Activated gamma-delta T cell treated with anti-CD3 and anti-CD28 coated beads, Interleukin-2, amount 50 U/mL, for 16 hours (primary cell): ENCODE measurements at places on chromosomes 16 and 17.

DNA sequence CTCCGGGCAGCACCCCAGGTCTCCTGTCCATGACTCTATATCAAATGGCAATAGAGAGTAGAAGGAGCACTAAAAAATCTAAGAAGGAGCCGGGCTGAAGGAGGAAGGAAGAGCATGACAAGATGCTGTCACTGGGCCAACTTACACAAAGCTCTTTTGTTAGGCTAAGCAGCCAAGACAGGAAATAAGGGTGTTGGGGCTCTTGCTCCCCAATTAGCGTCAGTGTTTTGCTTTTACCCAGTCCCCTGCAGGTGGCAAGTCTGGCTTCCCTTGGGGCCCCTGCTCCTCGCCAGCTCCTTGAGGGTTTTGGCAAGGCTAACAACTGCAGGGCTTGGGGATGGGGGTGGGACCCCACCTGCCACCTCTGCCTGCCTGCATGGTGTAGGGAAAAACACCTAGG, 120.5 kb downstream of the CCT6B start:
- no peak for DNase-seq

DNA sequence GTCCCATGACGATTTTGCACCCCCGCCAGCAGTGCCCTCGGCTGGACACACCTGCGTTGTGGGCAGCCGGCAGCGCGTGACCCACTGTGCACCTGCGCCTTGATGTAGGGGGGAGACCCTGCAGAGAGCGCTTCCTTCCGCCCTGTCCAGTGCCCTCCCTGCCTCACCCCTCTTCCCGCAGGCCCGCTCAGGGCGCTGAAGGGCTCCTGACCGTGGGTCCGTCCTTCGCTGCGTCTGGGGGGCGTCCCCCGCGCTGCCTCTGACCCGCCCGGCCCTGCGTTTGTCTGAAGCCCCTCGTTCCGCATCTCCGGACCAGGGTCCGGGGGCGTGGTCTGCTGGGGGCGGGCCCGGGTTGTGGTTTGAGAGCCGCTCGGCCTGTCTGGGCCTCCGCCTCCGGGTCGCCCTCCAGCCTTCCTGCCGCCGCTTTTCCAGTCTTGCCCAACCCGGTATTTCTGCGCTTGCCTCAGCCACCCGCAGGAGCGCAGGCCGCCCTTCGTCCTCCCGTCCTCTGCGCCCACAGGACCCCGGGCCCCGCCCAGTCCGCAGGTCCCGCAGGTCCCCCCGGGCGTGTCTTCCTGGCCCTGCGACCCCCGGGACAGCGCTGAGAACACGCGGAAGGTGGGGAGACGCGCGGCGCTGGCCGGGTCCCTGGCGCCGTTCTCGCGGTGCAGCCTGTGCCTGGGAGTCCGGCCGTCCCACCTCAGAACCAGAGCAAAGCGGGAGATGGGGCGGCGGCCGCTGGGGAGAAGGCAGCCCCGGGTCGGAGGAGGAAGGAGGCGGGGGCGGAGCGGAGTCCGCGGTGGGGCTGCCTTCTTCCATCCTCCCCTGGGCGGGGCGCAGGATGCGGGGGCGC, 4.0 kb upstream of the IL17C start:
- DNase-seq, result peak; percentile 46

- DNase-seq, result no peak
Measured at GRCh38 chr16:52434224-52434623, 112.7 kb downstream of the TOX3 start.

DNA sequence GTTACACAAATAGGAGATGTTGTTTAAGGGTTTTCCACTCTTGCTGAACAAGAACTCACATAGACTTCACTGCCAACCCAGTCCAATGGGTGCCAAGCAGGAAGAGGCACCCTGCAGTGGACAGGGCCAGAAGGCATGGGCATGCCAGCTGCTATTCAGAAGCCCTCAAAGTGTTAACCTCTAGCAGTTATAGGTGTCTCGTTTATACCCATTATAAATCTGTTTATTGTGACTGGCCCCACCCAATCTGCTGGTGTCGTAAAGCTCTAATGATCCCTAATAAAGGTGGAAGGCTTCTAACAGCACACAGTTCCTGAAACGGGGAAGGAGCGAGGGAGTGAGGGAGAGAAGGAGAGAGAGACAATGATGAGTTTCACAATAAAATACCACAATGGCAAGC, 23.9 kb downstream of the HNF1B start:
- no peak for DNase-seq

GRCh38 chr17:21289902-21290571, 5.5 kb downstream of the MAP2K3 start:
- DNase-seq, result no peak

- DNase-seq, result no peak
Measured at GRCh38 chr16:17476414-17477259, 5.9 kb upstream of the XYLT1 start.

GRCh38 chr16:66287926-66288325, 78.6 kb upstream of the CDH5 start:
- DNase-seq, result no peak

- peak; percentile 23 for DNase-seq
Measured at GRCh38 chr16:69311533-69312387, 610 bp downstream of the VPS4A start.

DNA sequence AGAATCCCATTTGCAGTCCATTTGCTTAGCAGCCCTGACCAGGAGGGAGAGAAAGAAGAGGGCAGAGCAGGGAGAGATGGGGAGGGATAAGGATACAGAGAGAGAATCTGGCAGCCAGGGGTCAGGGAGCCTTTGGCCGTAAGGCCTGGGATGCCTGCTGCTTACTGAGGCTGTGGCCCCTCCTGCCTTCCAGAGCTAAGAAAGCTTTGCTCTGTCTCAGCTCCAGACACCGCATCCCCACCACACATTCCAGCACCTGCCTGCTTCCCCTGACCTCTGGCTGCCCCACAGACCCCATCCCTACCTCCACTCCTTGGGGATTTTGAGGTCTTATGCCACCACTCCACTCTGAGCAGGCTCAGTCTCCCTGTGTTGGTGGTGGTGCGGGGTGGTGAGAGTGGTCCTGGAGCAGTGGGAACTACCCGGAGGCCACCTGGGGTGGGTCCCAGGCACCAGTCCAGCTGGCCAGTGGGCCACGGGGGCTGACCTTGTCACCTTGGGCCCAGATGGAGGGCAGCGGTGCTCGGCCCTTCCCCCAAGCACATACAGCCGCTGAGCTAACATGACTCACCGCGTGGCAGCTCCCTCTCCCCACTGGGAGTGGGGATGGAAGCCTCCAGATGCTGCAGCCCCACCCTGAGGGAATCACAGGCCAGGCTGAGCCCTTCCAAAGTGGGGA, 58.3 kb downstream of the RAI1 start:
- no peak for DNase-seq

DNA sequence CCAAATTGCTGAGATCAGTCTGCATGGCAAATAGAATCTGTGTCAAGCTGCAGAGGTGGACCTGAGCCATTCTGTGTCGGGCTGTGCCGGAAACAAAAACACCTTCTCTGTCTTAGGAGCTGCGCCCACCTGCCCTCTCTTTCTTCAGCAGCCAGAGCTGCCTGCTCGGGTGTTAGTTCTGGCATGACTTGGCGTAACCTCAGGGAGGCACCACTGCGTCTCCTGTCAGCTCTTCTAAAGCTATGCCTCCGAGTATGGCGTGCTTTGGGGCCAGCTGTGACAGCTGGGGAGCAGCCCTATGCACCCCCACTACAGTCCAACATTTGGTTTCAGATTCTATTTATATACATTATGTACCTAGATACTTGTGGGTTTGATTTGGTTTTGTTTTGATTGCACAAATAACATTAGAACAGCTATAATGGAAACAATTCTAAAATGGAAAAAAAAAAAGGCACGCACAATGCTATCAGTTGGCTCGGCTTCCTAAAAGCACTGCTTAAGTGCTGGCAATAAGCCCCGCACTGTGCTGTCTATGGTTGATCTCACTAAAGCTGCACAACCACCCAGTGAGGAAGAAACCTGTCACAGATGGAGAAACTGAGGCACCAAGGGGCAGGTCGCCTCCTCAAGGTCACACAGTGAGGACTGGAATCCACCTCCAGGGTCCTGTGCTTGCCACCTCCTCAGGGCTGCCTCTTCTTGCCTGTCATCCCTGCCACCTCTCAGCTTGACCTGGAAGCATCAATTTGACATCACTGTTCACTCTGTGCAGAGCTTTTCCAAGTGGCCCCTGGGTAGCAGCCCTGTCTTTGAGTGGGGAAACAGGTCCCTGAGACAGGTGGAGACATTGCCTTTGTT, 18.7 kb upstream of the ADGRG1 start:
- DNase-seq, result peak; percentile 60

GRCh38 chr16:86819533-86819892, 241.2 kb downstream of the FOXL1 start:
- no peak for DNase-seq

GRCh38 chr17:8955021-8955959, 10.2 kb downstream of the PIK3R5 start:
- DNase-seq, result no peak

DNA sequence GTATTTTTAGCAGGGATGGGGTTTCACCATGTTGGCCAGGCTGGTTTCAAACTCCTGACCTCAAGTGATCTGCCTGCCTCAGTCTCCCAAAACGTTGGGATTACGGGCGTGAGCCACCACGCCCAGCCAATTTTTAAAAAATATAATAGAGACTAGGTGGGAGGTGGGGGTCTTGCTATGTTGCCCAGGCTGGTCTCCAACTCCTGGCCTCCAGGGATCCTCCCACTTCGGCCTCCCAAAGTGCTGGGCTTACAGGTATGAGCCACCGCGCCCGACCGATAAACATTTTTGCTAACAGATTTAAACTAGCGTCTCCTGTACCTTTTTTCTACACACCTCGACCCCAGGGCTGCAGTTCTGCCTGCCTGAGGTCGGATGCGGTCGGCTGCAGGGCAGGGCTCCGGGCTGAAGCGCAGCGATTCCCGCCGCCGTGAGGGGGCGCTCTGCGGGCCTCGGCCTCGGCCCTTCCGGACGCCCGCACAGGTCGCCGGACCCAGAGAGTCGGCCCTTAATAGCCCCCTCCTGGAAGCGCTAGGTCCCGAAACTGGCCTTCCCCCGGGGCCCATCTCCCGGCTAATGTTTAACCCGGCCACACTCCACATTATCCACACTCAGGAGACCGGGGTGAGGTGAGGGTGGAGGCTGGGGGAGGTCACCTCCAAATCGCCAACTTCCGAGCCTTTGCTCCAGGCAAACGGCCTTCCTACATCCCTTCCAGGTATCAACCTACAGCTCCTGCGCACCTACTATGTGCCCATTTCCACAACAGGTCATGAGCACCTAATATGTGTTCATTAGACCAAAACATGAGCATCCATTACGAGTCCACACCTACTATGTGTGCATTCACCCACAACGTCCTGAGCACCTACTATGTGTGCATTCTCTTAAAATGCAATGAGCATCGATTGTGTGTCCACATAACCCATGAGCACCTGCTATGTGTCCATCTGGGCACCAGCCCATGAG, 2.0 kb upstream of the GLIS2 start:
- no peak for DNase-seq

GRCh38 chr17:48825446-48826381, 5.1 kb upstream of the CALCOCO2 start:
- DNase-seq, result no peak

DNA sequence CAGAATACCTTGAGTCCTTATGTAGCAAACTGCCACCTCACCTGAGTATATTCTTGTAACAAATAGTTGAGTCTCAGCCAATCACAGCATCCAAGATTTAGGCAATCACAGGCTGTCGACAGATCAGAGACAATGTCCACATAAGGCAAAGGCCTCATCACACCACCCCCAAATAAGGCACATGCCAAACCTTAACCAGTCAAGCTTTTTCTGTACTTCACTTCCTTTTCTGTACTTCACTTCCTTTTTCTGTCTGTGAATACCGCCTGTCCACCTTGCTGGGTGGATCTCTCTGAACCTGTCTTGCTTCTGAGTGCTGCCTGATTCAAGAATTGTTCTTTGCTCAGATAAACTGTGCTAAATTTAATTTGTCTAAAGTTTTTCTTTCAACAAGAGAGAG, 210.4 kb upstream of the N4BP1 start:
- no peak for DNase-seq

DNA sequence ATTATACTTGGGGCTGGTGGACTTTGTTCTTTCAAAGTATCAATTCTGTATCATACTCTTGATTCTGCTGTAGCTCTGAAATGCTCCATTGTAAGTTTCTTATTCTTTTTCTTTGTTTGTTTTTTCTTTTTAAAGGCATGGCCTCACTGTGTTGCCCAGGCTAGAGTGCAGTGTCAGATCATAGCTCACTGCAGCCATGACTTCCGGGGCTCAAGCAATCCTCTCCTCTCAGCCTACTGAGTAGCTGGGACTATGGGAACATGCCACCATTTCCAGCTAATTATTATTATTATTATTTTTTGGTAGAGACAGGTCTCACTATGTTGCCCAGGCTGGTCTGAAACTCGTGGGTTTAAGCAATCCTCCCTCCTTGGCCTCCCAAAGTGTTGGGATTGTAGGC, 38.9 kb upstream of the METTL9 start:
- no peak for DNase-seq

GRCh38 chr17:32277284-32277683, 11.7 kb downstream of the RHBDL3 start:
- DNase-seq, result no peak

DNA sequence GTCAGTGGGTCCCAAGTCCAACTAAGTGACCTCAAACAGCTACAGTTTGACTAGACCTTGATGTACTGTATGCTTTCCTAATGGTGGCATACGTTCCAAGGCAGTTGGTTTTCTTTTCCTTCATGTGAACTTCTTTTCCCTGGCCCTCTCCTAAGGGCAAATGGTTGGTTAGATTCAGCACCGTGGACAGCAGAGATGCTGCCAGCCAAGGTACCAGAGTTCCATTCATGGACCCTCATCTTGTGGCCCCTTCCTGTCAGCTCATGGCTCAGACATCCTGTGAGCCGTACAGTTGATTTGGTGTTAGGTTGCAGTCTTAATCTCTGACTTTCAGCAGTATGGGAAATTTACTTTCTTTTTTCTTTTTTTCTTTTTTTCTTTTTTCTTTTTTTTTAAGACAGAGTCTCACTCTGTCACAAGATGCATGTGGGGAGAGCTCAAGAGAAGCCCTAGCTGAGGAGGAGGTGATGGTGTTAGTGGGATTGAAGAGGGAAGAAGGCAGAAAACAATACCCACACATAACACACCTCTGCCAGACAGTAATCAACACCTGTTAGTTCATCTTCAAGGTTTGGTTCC, 122.4 kb downstream of the USP31 start:
- no peak for DNase-seq

DNA sequence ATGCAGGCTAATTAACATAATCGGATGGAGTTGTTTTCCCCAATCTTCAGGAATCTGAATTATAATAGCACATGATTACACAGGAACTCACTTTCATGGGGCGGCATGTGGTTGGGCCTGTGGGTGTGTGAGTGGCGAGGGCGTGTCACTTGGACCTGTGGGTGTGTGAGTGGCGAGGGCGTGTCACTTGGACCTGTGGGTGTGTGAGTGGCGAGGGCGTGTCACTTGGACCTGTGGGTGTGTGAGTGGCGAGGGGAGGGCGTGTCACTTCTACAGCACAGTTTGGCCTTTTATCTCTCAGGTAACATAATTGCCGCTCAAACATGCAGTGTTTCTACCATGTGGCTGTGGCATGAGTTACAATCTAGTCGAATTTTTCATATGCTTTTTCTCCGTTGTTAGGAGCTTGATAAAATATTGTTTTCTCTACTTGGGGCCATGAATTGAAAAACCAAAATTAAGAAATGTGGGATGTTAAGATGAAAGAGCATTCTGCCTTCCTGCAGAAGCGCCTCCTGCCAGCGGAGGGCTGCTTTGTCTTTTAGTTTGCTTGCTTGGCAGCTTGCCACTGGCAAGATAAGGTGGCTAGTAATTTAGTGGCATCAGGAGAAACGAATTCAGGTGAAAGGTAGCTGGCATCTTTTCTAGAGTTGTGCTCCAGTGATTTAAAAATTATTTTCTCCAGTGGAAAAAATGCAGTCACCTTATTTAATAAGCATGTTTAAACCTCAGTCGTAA, 36.2 kb downstream of the USP10 start:
- DNase-seq, result no peak

- DNase-seq, result no peak
Measured at GRCh38 chr16:4576008-4576407, 19.9 kb downstream of the C16orf96 start.
